ENCODE measurements at places on chromosomes 16 and 17. TPM values are rescaled to one million over a fixed set of nuclear protein-coding genes. Genes with fewer than 3 reads are reported as not detected.

AHSP gene
- not detected for total RNA-seq

TMC7 gene
- total RNA-seq, result 0.43 TPM

PIK3R6 gene
- not detected for total RNA-seq

CCL1 gene
- total RNA-seq, result not detected

FBXL16 gene
- 1.7 TPM for total RNA-seq

HOXB7 gene
- 18.8 TPM for total RNA-seq

CDH1 gene
- total RNA-seq, result not detected

SLC16A11 gene
- total RNA-seq, result not detected
